A172 (cell line): ENCODE measurements at places on chromosomes 2 and 18. TPM values are rescaled to one million over a fixed set of nuclear protein-coding genes. Genes with fewer than 3 reads are reported as not detected.

Gene CNPPD1
- 36.7 and 43.8 TPM in 2 replicates for total RNA-seq

Gene DHX57
- 19.7 and 25.5 TPM in 2 replicates for total RNA-seq

Gene SLC4A1AP
- total RNA-seq = 44.5 and 51.0 TPM in 2 replicates

Gene GPR35
- total RNA-seq = 0.17 and 2.7 TPM in 2 replicates

Gene CGREF1
- total RNA-seq = 0.17 and 0.40 TPM in 2 replicates

Gene APCDD1
- total RNA-seq = not detected in 2 replicates

Gene TMEM169
- 0.48 and 0.52 TPM in 2 replicates for total RNA-seq

Gene C2orf78
- total RNA-seq = not detected in 2 replicates

Gene PLGLB2
- 0.50 and 2.4 TPM in 2 replicates for total RNA-seq

Gene ATF2
- 41.1 and 43.1 TPM in 2 replicates for total RNA-seq

Gene LYPD1
- 28.6 and 30.8 TPM in 2 replicates for total RNA-seq

Gene PDCD1
- total RNA-seq = 0.10 TPM in 1 of 2 replicates, not detected in the other

Gene AUP1
- 150 and 194 TPM in 2 replicates for total RNA-seq

Gene SCG2
- total RNA-seq = 1.7 and 2.2 TPM in 2 replicates

Gene VSNL1
- not detected in 2 replicates for total RNA-seq

Gene MAPRE3
- 7.1 and 9.7 TPM in 2 replicates for total RNA-seq

Gene ANKRD29
- total RNA-seq = 3.8 and 4.0 TPM in 2 replicates

Gene RAMP1
- 32.4 and 35.2 TPM in 2 replicates for total RNA-seq

Gene ERBB4
- total RNA-seq = 0.09 and 0.79 TPM in 2 replicates

Gene LIPG
- total RNA-seq = 3.2 and 3.7 TPM in 2 replicates

Gene SLC9A4
- 0.31 and 0.84 TPM in 2 replicates for total RNA-seq

Gene BOLL
- not detected in 2 replicates for total RNA-seq

Gene LHCGR
- total RNA-seq = not detected in 2 replicates

Gene GKN2
- 0.24 and 1.9 TPM in 2 replicates for total RNA-seq

Gene SALL3
- total RNA-seq = not detected in 2 replicates

Gene CNRIP1
- total RNA-seq = 11.4 and 13.1 TPM in 2 replicates

Gene L3MBTL4
- total RNA-seq = not detected in 2 replicates

Gene TNFRSF11A
- 0.62 and 3.4 TPM in 2 replicates for total RNA-seq

Gene CHST10
- total RNA-seq = 24.2 and 42.6 TPM in 2 replicates

Gene KHK
- 8.7 and 10.3 TPM in 2 replicates for total RNA-seq

Gene GREB1
- total RNA-seq = 2.8 and 3.4 TPM in 2 replicates

Gene TBR1
- total RNA-seq = not detected in 2 replicates

Gene CETN1
- not detected in 2 replicates for total RNA-seq

Gene NGEF
- total RNA-seq = 33.3 and 37.5 TPM in 2 replicates

Gene MYO5B
- total RNA-seq = 25.8 and 29.5 TPM in 2 replicates

Gene CELF4
- not detected in 2 replicates for total RNA-seq

Gene CD207
- 0.14 TPM in 1 of 2 replicates, not detected in the other for total RNA-seq

Gene INHBB
- 0.16 and 0.17 TPM in 2 replicates for total RNA-seq

Gene CDK15
- 0.19 TPM in 1 of 2 replicates, not detected in the other for total RNA-seq

Gene CNDP1
- total RNA-seq = not detected in 2 replicates

Gene SCTR
- total RNA-seq = not detected in 2 replicates

Gene UGT1A3
- not detected in 2 replicates for total RNA-seq
